ENCODE measurements at places on chromosomes 16 and 17. TPM values are rescaled to one million over a fixed set of nuclear protein-coding genes. Genes with fewer than 3 reads are reported as not detected.

The NHERF1 gene
- total RNA-seq, result 14.9 TPM

The ASGR2 gene
- not detected for total RNA-seq

The KCNH6 gene
- under 0.01 TPM for total RNA-seq

The HOXB4 gene
- 4.6 TPM for total RNA-seq

The HOXB9 gene
- 0.76 TPM for total RNA-seq

The TEKT3 gene
- under 0.01 TPM for total RNA-seq

The ADAD2 gene
- total RNA-seq, result not detected

The CBFA2T3 gene
- not detected for total RNA-seq

The PRSS8 gene
- not detected for total RNA-seq

The CACNA1G gene
- total RNA-seq, result not detected

The ABCC6 gene
- 1.4 TPM for total RNA-seq

The SPNS3 gene
- total RNA-seq, result not detected

The VMO1 gene
- 1.7 TPM for total RNA-seq

The KCNG4 gene
- total RNA-seq, result not detected

The PEMT gene
- 26.3 TPM for total RNA-seq

The PIPOX gene
- 3.5 TPM for total RNA-seq

The SOX15 gene
- total RNA-seq, result not detected

The CTF1 gene
- under 0.01 TPM for total RNA-seq

The NPIPB2 gene
- total RNA-seq, result 1.1 TPM

The TMEM94 gene
- total RNA-seq, result 18.2 TPM

The SRSF1 gene
- 878 TPM for total RNA-seq

The CDK5RAP3 gene
- 45.1 TPM for total RNA-seq

The NPIPA3 gene
- total RNA-seq, result 2.1 TPM

The C17orf100 gene
- under 0.01 TPM for total RNA-seq

The SPOP gene
- total RNA-seq, result 88.3 TPM

The GNG13 gene
- not detected for total RNA-seq

The TMEM220 gene
- 2.6 TPM for total RNA-seq

The MEOX1 gene
- total RNA-seq, result not detected

The FBXL19 gene
- 21.7 TPM for total RNA-seq

The PRAC1 gene
- not detected for total RNA-seq

The PTX4 gene
- not detected for total RNA-seq

The LSM12 gene
- 35.4 TPM for total RNA-seq

The CHST6 gene
- 1.9 TPM for total RNA-seq

The ABCC1 gene
- 23.4 TPM for total RNA-seq

The CDH15 gene
- not detected for total RNA-seq

The KRTAP3-1 gene
- not detected for total RNA-seq

The PRDM7 gene
- not detected for total RNA-seq

The ZC3H18 gene
- total RNA-seq, result 12.5 TPM

The SMIM22 gene
- total RNA-seq, result not detected

The HOXB8 gene
- 3.6 TPM for total RNA-seq

The TMEM114 gene
- not detected for total RNA-seq

The SALL1 gene
- not detected for total RNA-seq

The GUCY2D gene
- total RNA-seq, result not detected

The SNX20 gene
- total RNA-seq, result not detected

The CFAP20 gene
- total RNA-seq, result 67.0 TPM

The SGCA gene
- not detected for total RNA-seq

The CLDN9 gene
- total RNA-seq, result not detected
